Naive thymus-derived CD8-positive, alpha-beta T cell (primary cell): ENCODE measurements at places on chromosomes 7 and 10. TPM values are rescaled to one million over a fixed set of nuclear protein-coding genes. Genes with fewer than 3 reads are reported as not detected.

HERPUD2 gene
- total RNA-seq, result 72.8 TPM

TFEC gene
- 0.83 TPM for total RNA-seq

- no peak for DNase-seq
- peak overlapping the region; percentile 72 for H3K4me3 ChIP-seq
- H3K36me3 ChIP-seq, result no peaks in the 10 kb centered on the region
- peaks cover 48% of the 10 kb centered on the region for H3K4me1 ChIP-seq
- no peaks in the 10 kb centered on the region for H3K27me3 ChIP-seq
- peak overlapping the region; percentile 85 for H3K27ac ChIP-seq
Observed at GRCh38 chr10:110503528-110504110, 5.9 kb downstream of the DUSP5 start.

GRCh38 chr7:131570401-131570800 lies 14.0 kb upstream of the PODXL start:
- H3K4me3 ChIP-seq, result no peak overlapping the region
- no peaks in the 10 kb centered on the region for H3K36me3 ChIP-seq
- H3K4me1 ChIP-seq, result no peaks in the 10 kb centered on the region
- H3K27me3 ChIP-seq, result no peaks in the 10 kb centered on the region

DNA sequence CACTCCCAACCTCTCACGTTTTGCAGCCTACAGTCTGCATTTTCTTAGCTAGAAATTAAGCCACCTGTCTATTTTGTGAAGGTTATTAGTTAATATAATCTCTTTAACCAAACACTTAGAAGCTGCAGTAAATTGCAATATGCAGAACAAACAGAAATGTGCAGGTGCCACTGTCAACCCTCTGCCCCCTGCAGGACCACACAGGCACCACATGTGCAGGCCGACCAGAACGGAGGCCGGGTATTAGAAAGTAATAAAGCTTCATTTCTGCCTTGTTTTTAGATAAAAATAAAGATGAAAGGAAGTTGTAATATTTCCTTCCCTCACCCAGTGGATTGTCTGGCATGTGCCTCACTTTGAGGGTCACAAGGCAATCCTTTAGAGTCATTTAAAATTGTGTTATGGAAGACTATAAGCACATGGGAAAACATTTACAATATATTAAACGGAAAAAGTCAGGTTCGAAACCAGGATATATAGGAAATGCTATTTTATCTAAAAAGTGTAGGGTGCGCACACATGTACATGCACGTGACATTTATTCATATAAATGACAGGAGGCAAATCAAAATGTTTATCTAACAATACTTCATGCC lies 158.2 kb downstream of the ARHGAP12 start:
- no peak overlapping the region for H3K4me3 ChIP-seq
- no peaks in the 10 kb centered on the region for H3K4me1 ChIP-seq
- no peak overlapping the region for H3K27ac ChIP-seq
- H3K27me3 ChIP-seq, result no peaks in the 10 kb centered on the region

DNA sequence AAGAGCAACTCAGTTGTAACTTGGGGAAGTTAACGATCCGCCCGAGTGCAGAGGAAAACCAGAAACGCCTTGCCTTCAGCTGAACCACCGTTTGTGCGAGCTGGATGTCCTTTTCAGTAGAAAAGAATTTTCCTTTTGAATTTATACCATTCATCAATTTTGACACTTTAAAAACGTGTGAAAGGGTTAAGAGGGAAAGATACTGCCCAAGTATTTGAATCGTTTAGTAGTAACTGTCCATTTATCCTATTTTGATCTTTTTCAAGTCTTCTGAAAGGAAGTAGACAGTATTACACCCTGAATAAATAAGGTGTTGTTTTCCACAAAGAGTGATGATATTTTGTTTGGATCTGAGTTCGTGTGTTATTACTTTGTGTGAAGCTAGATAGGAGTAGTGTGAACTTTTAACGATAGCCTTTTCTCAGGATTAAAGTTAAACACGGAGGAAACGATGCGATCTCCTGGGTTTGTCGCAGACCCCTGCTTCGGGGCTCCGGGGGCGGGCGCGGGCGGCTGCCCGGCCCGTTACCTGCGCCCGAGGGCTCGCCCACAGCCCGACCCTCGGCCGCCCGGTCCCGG lies 830 bp upstream of the BMI1 start:
- H3K27me3 ChIP-seq, result peaks cover 31% of the 10 kb centered on the region
- peaks cover 75% of the 10 kb centered on the region for H3K4me1 ChIP-seq
- H3K4me3 ChIP-seq, result peak overlapping the region; percentile 91

GRCh38 chr7:115511330-115511729 lies 519.2 kb downstream of the TFEC start:
- no peaks in the 10 kb centered on the region for H3K27me3 ChIP-seq
- no peaks in the 10 kb centered on the region for H3K4me1 ChIP-seq
- H3K4me3 ChIP-seq, result no peak overlapping the region
- H3K36me3 ChIP-seq, result no peaks in the 10 kb centered on the region
- H3K27ac ChIP-seq, result no peak overlapping the region
- DNase-seq, result no peak
